GM23248 (cell line): ENCODE measurements at places on chromosomes 1 and 21. TPM values are rescaled to one million over a fixed set of nuclear protein-coding genes. Genes with fewer than 3 reads are reported as not detected.

The LAMB3 gene
- 6.8 and 8.1 TPM in 2 replicates for total RNA-seq

The IL22RA1 gene
- total RNA-seq: not detected in 2 replicates

The OMA1 gene
- total RNA-seq: 9.0 and 13.2 TPM in 2 replicates

The CLCA1 gene
- total RNA-seq: not detected in 2 replicates

The SMIM11 gene
- total RNA-seq: 15.5 and 18.3 TPM in 2 replicates

The MAP3K21 gene
- total RNA-seq: not detected in 2 replicates

DNA sequence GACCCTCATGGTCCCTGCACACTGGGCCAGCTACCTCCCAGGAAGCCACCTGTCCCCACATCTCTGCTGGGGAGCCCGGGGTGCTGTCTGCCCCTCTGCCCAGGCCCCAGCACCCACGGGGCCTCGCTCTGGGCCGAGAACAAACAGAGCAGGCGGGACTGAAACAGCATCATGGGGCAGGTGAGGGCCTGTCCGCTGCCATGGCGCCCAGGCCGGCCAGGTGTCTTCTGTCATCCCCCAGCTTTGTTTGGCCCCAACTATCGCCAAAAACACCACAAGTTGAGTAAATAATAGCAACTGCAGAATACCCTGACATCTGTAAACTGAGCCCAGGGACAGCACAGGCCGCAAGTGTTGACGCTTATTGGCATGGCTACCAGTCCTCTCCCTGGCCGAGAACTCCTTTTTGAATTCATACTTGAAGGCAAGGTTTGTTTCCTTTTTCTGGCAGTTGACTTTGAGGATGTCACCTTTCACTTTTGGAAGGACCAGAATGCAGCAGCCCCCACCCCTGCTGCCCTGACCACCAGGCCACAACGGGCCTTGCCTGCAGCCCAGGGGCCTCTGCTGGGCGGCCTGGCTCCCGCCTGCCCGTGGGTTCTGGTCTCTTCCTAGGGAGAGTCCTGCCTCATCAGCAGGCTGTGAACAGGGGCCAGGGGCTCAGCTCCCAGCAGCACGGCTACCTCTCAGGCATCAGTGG is 152.7 kb downstream of the CASZ1 start:
- DNase-seq: no peak
- no peaks in the 10 kb centered on the region for H3K4me1 ChIP-seq
- no peak overlapping the region for H3K27ac ChIP-seq

- H3K4me3 ChIP-seq: peak overlapping the region; percentile 1; the same call in 1 of the 2 replicates
- no peaks in the 10 kb centered on the region for H3K27me3 ChIP-seq
- peak; percentile 63 for DNase-seq
- peak overlapping the region; percentile 98 for H3K27ac ChIP-seq
- H3K4me1 ChIP-seq: peaks cover 53% of the 10 kb centered on the region
- peaks cover 7% of the 10 kb centered on the region; the same call in 1 of the 2 replicates for H3K36me3 ChIP-seq
Measured at GRCh38 chr1:77834771-77835334, 53.6 kb upstream of the NEXN start.

GRCh38 chr1:179167418-179167777 is 62.1 kb downstream of the ABL2 start:
- H3K4me1 ChIP-seq: peaks cover 47% of the 10 kb centered on the region
- H3K27me3 ChIP-seq: no peaks in the 10 kb centered on the region
- no peak overlapping the region for H3K27ac ChIP-seq
- DNase-seq: no peak
- H3K4me3 ChIP-seq: no peak overlapping the region

- no peaks in the 10 kb centered on the region for H3K36me3 ChIP-seq
- no peak overlapping the region for H3K4me3 ChIP-seq
- peaks cover 11% of the 10 kb centered on the region; the same call in 1 of the 2 replicates for H3K27me3 ChIP-seq
- no peak overlapping the region for H3K27ac ChIP-seq
Measured at GRCh38 chr1:25117233-25117823, 115.0 kb downstream of the SYF2 start.

- no peak overlapping the region for H3K4me3 ChIP-seq
- H3K27ac ChIP-seq: no peak overlapping the region
- H3K4me1 ChIP-seq: no peaks in the 10 kb centered on the region
- H3K27me3 ChIP-seq: 0 out of 2 replicates have a peak, but pooled peaks cover 4% of the 10 kb centered on the region
Measured at GRCh38 chr1:8925406-8925805, 20.3 kb upstream of the CA6 start.

GRCh38 chr1:28833381-28833780 is 21.4 kb downstream of the OPRD1 start:
- no peaks in the 10 kb centered on the region for H3K36me3 ChIP-seq
- H3K27me3 ChIP-seq: peaks cover 9% of the 10 kb centered on the region
- no peaks in the 10 kb centered on the region for H3K4me1 ChIP-seq
- H3K27ac ChIP-seq: no peak overlapping the region
- DNase-seq: no peak
- no peak overlapping the region for H3K4me3 ChIP-seq

- H3K4me1 ChIP-seq: no peaks in the 10 kb centered on the region
- H3K27me3 ChIP-seq: no peaks in the 10 kb centered on the region
- DNase-seq: peak; percentile 15
- H3K36me3 ChIP-seq: no peaks in the 10 kb centered on the region
Measured at GRCh38 chr1:89363196-89363595, 663 bp upstream of the GBP6 start.

DNA sequence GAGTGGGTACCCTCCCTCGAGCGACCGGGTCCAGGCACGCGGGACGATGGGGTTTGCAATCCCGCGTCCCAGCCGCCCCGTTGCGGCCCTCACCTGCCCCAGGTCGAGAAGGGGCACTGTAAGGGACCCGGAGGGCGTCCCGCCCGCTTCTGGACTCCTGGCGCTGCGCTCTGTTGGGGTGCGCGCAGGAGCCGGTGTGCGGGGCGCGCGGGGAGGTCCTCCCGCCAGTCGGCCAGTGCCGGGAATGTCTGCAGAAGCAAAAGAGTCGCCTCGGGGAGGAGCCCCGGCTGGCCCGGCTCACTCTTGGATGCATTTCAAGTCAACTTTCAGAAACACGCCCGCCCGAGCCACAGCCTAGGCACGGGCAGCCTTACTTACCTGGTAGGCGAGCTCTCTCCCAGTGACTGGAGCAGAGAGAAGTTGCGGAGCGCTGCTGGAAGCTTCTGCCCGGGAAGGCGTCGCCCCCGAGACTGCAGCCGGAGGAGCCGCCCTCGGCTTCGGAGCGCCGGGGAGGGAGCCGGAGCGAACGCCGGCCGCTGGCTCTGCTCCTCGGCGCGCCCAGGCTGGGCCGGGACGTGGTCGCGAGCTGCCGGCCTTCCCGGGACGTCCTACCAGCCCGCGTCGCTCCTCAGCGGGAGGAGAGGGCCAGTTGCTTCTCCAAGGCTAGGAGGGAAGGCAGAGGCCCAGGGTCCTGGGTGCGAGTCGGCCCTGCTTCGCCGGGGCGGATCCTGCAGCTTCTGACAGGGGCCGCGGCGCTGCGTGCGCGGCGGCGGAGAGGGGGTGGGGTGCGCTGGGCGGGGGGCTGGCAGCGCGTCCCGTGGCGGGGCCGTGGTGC is at the start of gene LMX1A:
LMX1A (minus strand) TSS at position 739 of the 835 bp plus-strand sequence. CDS start 1,156 bp downstream, outside the sequence.
- peak; percentile 35 for DNase-seq
- peaks cover 82% of the 10 kb centered on the region for H3K27me3 ChIP-seq
- no peaks in the 10 kb centered on the region for H3K4me1 ChIP-seq
- H3K27ac ChIP-seq: no peak within 1 kb of the TSS
- H3K36me3 ChIP-seq: no peaks in the 10 kb centered on the region
- peak within 1 kb of the TSS; percentile 61 for H3K4me3 ChIP-seq

DNA sequence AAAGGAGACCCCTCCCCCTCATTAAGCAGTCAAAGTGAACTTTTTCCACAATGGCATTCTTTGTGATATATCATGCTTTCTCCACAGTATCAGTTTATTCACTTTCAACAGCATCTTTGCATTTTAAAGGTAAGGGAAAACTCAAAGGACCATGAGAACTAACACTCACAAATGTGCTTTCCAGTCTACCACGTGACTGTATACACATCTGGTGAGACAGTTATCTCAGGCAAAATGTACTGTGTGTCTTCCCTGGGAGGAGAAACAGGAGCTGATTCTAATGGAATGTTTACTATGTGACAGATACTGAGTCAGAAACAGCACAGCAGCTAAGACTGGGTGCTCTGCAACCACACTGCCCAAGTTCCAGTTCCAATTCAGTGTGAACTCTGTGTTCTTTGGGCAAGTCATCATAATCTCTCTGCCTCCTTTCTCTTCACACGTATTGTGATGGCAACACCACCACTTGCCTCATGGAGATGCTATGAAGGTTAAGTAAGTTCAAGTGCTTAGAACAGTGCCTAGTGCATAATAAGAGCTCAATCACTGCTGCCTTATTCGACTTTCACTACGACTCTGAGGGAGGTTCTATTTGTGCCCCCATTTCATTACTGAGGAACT is 79.0 kb downstream of the SLC45A1 start:
- peaks cover 53% of the 10 kb centered on the region for H3K4me1 ChIP-seq
- no peaks in the 10 kb centered on the region; the same call in 1 of the 2 replicates for H3K36me3 ChIP-seq
- peak overlapping the region; percentile 54 for H3K4me3 ChIP-seq
- peak overlapping the region; percentile 98 for H3K27ac ChIP-seq
- peak; percentile 98 for DNase-seq

DNA sequence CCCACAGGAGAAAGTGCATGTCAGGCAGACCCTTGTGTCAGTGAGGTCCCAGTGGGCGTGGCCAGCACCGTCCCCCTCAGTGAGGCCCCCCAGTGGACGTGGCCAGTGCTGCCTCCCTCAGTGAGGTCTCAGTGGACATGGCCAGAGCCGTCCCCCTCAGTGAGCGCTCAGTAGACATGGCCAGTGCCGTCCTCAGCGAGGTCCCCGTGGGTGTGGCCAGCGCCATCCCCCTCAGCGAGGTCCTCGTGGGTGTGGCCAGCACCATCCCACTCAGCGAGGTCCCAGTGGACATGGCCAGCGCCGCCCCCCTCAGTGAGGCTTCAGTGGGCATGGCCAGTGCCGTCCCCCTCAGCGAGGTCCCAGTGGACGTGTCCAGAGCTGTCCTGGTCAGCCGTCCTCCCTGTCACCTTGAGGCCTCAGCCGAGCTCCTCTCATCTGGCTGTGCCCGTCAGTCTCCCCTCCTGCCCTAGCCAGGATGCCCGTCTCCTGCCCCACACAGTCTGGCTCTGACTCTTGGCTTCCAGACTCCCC is 35.5 kb downstream of the PDE9A start:
- no peaks in the 10 kb centered on the region for H3K36me3 ChIP-seq
- no peak overlapping the region for H3K27ac ChIP-seq
- no peak overlapping the region for H3K4me3 ChIP-seq
- no peaks in the 10 kb centered on the region for H3K4me1 ChIP-seq
- no peaks in the 10 kb centered on the region for H3K27me3 ChIP-seq

- no peaks in the 10 kb centered on the region for H3K27me3 ChIP-seq
- H3K4me1 ChIP-seq: peaks cover 26% of the 10 kb centered on the region
- H3K4me3 ChIP-seq: no peak overlapping the region
- no peak for DNase-seq
- H3K36me3 ChIP-seq: no peaks in the 10 kb centered on the region
- no peak overlapping the region for H3K27ac ChIP-seq
Measured at GRCh38 chr1:17630986-17631385, 91.5 kb downstream of the ARHGEF10L start.

DNA sequence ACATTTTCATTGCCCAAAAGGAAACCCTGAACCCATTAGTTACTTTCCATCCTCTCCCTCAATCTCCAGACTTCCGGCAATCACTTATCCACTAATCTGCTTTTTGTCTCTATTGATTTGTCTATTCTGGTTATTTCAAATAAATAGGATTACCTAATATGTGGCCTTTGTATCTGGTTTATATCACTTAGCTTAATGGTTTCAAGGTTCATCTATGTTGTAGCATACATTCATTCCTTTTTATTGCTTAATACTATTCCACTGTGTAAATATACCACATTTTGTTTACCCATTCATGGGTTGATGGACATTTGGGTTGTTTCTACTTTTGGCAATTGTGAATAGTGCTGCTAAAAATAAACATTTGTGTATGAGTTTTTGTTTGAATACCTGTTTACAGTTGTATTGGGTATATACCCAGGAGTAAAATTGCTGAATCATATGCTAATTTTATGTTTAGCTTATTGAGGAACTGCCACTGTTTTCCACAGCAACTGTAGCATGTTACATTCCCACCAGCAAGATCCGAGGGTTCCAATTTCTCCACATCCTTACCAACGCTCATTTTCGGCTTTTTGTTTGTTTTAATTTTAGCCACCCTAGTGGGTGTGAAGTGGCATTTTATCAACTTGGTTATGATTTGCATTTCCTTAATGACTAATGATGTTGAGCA is 2.5 kb upstream of the SLC25A44 start:
- no peaks in the 10 kb centered on the region for H3K27me3 ChIP-seq
- no peak for DNase-seq
- H3K4me1 ChIP-seq: peaks cover 5% of the 10 kb centered on the region; the same call in 1 of the 2 replicates
- H3K27ac ChIP-seq: no peak overlapping the region

DNA sequence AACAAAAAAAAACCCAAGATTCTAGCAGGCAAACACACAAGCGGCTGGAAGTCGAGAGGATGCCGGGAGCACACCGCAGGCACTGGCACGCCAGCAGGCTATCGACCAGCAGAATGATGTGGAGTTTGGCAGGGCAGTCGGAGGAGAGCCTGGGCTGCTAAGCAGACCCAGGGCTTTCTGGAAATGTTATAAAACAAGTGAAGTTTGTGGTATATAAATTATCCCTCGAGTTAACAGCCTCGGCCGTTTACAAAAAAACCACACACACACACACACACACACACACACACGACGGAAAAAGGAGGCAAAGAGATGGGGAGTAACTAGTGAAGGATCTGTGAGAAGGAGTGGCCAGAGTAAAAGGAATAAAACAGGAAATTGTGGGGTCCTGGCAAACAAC is 87.2 kb upstream of the IVNS1ABP start:
- no peak overlapping the region; the same call in 1 of the 2 replicates for H3K27ac ChIP-seq
- peak overlapping the region; percentile 58 for H3K4me3 ChIP-seq
- peak; percentile 76 for DNase-seq
- H3K36me3 ChIP-seq: no peaks in the 10 kb centered on the region

GRCh38 chr1:84037758-84038611 is 39.1 kb upstream of the TTLL7 start:
- no peaks in the 10 kb centered on the region for H3K36me3 ChIP-seq
- DNase-seq: no peak
- H3K27ac ChIP-seq: no peak overlapping the region
- no peak overlapping the region for H3K4me3 ChIP-seq
- no peaks in the 10 kb centered on the region for H3K27me3 ChIP-seq

DNA sequence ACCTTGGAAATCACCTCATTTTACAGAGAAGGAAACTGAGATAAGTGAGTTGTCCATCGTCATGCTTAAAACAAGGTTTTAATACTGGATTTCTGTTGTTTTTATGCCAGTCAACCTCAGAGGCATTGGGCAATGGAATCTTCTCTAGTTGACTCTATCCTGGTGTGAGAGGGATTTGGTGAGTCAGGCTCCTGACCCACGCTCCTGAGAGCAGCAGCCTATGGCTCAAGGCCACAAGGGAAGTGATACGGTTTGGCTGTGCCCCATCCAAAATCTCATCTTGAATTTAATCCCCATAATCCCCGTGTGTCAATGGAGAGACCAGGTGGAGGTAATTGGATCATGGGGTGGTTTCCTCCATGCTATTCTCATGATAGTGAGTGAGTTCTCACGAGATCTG is 90.1 kb downstream of the TLR5 start:
- H3K27me3 ChIP-seq: peaks cover 29% of the 10 kb centered on the region
- no peak overlapping the region for H3K4me3 ChIP-seq
- H3K27ac ChIP-seq: no peak overlapping the region
- H3K36me3 ChIP-seq: no peaks in the 10 kb centered on the region
